ENCODE measurements at places on chromosomes 12 and 14.

DNA sequence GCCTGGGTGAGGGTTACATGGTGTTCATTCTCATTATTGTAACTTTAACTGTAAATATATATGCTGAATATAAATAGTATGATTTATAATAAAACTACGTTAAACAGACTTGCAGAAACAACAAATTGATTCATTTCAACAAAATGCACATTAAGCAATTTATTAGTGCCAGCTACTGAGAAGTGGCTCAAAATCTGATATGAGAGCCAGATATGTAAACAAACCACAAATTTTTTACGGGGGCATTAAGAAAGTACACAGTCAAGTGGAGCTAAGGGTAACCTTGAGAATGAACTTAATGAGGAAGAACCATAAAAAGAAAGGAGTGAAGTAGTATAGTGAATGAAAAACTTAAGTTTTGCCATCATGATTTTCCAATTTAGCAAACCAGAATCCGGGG is 40.3 kb downstream of the CEP128 start:
- no peak for DNase-seq

DNA sequence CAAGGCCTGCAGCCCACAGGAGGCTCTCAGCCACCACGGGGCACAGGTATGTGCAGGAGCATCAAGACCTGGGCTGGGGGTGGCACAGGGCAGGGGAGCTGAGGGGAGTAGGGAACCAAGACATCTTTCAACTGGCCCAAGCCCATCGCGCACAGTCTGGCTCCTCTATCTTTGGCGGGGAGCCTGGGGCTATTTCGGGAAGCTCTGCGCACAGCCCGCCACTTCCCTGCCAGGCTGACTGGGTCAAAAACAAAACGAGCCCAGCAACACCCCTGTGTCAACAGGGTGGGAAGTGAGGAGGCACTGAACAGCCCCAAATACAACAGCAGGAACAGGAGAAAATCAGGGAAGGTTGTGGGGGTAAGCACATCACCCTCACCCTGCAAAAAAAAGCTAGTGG is 83.9 kb downstream of the ARL6IP4 start:
- DNase-seq: no peak

DNA sequence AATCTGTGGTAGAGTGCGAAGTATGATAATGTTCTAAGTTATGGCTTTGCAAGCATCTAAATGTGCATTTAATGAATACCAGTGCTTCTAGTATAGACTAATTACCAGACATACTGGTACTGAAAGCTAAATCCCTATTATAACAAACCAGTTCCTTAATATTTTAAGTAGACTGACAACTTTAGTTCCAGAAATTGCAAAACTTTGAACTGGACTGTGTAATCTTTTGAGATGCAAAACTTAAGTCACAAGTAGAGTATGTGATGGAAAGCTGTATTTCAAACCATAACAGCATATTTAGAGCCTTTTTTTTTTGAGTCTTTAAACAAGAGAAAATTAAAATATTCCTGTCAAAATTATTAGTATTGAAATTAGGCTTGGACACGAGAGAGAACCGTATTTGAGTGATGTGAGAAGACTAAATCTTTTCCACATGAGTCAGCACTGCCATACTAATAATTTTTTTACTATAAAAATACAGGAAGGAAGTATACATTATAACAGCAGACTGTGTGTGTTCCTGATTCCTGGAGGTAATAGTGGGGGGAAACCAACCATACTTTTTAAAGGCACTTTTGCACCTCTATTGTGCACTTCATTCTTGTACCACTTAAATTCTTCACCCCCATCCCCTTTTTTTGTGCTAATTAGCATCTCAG is 45.5 kb downstream of the PPM1A start:
- DNase-seq: no peak

GRCh38 chr14:70096866-70097265 is 91.9 kb downstream of the SLC8A3 start:
- DNase-seq: no peak

DNA sequence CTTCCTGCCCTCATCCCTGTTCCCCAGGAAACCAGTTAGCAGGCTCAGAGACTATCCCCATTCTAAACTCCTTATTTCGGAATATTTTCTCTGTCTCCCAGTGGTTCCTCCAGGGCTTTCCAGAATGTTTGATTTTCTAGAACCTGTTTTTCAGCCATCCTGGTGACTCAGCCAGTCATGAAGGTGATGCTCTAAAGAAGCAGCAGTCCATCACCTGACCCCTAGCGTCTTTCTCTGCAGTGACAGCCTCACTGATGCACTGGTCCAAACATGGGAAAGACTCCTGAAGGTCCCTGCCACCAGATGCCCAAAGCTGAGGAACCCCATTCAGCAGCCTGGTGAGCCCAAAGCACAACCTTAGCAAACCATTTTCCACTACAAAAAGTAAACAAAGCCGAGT is 212.6 kb downstream of the PHETA1 start:
- DNase-seq: no peak

DNA sequence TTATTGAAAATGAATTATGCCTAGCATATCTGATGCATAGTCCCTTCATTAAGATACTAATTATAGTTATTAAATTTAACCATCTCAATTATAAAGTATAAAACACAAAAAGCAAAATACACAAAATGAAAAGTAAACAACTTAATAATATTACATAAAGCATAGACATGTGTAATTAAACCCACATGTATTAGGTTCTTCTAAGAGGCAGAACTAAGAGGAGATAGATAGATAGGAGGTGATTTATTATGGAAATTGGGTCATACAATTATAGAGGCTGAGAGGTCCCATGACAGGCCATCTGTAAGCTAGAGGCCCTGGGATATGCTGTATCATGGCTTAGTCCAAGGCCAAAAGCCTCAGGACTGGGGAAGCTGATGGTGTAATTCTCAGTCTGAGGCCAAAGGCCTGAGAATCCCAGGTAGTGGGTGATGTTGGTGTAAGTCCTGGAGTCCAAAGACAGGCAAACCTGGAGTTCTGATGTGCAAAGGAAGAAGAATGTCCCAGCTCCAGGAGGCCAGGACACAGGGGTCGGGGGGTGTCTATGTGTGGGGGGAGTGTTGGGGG is 953.3 kb downstream of the TRHDE start:
- DNase-seq: no peak

DNA sequence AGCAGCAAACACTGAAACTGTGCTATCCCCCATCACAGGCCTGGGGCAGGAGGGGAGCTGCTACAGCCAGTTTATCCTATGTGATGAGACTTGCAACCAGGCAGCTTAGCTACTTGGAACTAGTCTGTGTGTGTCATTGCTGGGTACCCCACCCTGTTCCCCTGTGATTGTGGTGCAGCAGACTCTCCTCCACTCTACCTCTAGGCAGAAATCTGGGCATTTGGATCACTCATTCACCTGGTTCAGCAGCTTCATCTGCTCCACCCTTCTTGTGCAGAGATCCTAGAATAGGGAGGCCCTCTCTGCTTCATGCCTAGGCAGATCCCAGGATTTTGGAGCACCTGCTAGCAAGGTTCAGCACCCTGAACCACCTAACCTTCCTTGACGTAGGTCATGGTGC is 8.8 kb downstream of the TAS2R13 start:
- no peak for DNase-seq

DNA sequence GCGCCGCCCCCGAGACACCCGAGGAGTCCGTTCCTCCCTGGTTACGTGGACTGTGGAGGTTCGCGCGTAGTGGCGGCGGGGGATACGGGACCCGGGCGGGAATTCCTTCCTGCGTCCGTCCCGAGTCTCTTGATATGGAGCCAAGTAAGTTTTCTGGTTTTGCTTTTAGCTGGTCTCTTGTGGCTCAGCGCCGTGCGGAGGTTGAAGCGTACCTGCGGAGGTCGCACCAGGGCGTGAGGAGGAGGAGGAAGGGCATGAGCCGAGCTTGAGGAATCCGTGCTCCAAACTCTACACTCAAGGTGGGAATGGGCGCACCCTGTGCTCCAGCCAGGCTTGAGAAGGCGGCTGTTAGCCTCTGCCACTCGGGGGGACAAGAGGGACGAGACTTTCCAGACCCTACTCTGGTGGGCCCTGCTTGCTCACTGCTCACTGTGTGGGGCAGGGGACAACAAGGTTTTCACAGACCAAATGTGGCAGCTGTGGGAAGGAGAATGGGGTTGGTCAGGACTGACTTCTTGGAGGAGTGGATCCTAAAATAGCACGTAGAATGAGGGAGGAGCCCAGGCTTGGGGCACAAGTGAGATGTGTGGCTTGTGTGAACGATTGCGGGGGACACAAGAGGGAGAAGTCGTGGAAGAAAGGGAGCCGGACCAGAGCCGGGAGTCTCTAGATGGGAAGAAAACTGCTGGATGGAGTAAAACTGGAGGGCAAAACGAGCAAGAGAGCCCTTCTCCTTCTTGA is 577 bp downstream of the ATG101 start:
- DNase-seq: no peak

GRCh38 chr14:72788255-72788654 is 105.6 kb downstream of the DPF3 start:
- no peak for DNase-seq

DNA sequence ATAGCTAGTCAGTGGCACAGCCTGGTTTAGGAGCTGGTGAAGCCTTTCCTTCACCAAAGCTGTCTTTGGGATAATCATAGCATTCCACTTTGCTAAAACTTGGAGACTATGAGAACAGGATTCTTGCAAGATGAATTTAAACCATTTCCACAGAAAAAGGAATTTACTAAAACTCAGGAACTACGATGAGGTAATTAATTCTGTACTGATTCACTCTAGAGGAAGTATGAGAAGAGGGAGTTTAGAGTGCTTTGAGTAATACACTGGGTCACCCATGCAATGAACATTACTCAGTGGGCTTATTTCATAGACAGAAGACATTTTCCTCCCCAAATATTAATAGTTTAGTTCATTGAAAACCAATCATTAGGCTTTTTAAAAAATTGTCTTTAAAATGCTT is 73.0 kb downstream of the RMST start:
- no peak for DNase-seq

- no peak for DNase-seq
Measured at GRCh38 chr12:120366845-120367232, 2.1 kb downstream of the MSI1 start.

DNA sequence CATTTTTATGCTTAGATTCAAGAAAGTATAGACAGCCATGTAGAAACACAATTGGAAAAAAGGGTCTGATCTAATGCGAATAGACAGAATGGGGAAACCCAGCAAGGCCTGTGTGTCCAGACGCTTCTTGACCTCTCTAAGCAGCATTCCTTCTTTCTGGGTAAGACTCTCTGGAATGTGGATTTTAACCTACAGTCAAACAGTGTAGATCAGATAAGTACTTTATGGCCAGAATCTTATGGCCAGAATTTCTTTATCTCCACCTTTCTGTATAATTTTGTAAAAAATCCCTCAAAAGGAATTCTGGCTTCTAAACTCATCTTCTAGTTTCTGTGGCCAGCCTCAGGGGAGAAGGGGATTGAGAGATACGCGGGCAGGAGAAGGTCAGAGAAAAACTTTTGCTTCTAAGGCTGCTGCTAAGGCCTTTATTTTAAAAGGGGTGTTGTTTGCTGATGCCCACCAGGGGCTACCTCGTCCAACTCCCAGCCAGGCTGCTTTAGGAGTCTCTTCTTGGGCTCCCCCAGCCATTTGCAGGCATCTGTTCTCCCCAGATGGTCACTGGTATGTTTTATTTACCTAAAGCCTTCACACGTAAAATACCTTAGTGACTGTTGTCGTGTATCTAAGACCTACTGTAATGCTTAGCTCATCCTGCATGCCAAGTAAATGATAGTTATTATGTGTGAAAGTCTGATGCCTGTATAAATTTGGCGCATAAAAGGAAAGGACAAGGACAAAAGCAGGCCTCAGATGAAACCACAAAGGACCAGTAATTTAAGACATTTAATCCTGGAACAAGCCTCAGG is 68.4 kb downstream of the ANO6 start:
- no peak for DNase-seq

- DNase-seq: no peak
Measured at GRCh38 chr14:90726656-90727055, 89.6 kb downstream of the TTC7B start.

DNA sequence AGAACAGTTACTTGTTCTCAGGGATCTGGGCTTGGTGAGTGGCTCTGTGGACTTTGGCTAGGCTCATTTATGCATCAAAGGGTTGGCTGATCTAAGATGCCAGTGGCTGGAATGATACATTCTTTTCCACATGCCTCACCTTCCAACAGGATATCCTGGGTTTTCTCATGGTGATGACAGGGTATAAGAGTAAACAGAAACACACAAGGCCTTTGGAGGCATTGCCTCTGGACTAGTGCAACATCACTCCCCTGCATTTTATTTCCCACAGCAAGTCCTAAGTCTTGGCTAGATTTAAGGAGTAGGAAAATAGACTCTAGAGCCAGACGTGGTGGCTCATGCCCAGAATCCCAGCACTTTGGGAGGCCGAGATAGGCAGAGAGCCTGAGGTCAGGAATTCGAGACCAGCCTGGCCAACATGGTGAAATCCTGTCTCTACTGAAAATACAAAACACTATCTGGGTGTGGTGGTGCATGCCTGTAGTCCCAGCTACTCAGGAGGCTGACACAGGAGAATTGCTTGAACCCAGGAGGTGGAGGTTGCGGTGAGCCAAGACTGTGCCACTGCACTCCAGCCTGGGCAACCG is 47.9 kb downstream of the RPH3A start:
- DNase-seq: no peak

DNA sequence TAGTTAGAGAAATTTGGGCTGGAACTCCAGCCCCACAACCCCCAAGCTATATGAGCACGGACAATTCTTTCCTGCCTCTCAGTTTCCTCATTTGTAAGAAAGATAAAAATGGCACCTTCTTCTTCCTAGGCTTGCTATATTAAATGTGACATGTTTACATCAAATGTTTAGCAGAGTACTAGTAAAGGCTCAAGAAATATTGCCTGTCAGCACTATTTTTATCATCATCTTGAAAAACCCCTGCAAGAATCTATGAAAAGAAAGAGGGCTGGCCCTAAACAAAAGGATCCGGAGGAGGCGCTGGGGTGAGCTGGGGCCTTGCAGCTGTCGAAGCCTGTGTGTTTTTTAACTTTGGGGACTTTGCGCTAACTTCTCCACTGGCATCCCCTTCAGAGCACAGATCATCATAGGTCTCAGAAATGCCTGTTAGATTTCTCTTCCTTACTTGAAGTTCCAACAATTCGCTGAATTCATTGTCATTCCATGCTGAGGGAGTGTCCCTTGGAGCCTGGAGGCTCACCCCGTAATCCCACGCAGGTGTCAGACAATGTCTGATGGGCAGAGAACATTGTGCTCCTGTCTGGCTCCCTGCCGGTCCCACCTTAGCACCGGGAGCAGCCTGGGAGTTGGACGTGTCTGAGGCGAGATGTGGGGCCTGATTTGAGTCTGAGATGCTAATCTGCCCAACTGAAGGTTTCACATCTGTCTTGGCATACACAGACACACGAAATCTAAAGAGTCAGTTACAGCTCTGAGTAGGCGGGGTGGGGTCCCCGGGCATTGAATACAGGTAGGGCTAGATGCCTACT is 206.8 kb downstream of the NUAK1 start:
- DNase-seq: no peak

Data from GM13976 (cell line).